ENCODE measurements at places on chromosomes 2 and 18. TPM values are rescaled to one million over a fixed set of nuclear protein-coding genes. Genes with fewer than 3 reads are reported as not detected.

DLGAP1 gene
- total RNA-seq: 1.7 TPM

CRYGD gene
- total RNA-seq: not detected

REEP1 gene
- total RNA-seq: under 0.01 TPM

SEPTIN10 gene
- total RNA-seq: 84.5 TPM

SH3BP4 gene
- total RNA-seq: 36.4 TPM

WDSUB1 gene
- total RNA-seq: 4.4 TPM

GPR39 gene
- total RNA-seq: 2.3 TPM

PAX3 gene
- not detected for total RNA-seq

FRZB gene
- under 0.01 TPM for total RNA-seq

OR6B2 gene
- total RNA-seq: not detected

USP37 gene
- 13.4 TPM for total RNA-seq

SETBP1 gene
- total RNA-seq: 1.3 TPM

ABCB11 gene
- total RNA-seq: not detected

LYPD6B gene
- total RNA-seq: 0.56 TPM

SIX3 gene
- not detected for total RNA-seq

C2orf72 gene
- 0.38 TPM for total RNA-seq

ZBTB7C gene
- total RNA-seq: not detected

CXCR1 gene
- total RNA-seq: not detected

ARPC2 gene
- 299 TPM for total RNA-seq

GPR55 gene
- not detected for total RNA-seq

RNU2-63P gene
- total RNA-seq: not detected

TRIB2 gene
- total RNA-seq: 89.7 TPM

PRSS56 gene
- not detected for total RNA-seq

TTC31 gene
- 14.6 TPM for total RNA-seq

CROCC2 gene
- not detected for total RNA-seq

NT5C1B gene
- not detected for total RNA-seq

SGPP2 gene
- under 0.01 TPM for total RNA-seq

MEP1B gene
- not detected for total RNA-seq

SLC4A5 gene
- under 0.01 TPM for total RNA-seq

RGPD3 gene
- total RNA-seq: 0.85 TPM

STPG4 gene
- under 0.01 TPM for total RNA-seq

RIT2 gene
- total RNA-seq: not detected

KRTCAP3 gene
- total RNA-seq: not detected

EIF2B4 gene
- total RNA-seq: 50.4 TPM

TRPM8 gene
- total RNA-seq: under 0.01 TPM

STRN gene
- total RNA-seq: 14.4 TPM

UGT1A10 gene
- total RNA-seq: not detected

RIOK3 gene
- 83.7 TPM for total RNA-seq

GAD1 gene
- total RNA-seq: under 0.01 TPM

SCTR gene
- total RNA-seq: not detected

UGT1A8 gene
- total RNA-seq: not detected

ACOXL gene
- not detected for total RNA-seq

C18orf32 gene
- 13.4 TPM for total RNA-seq

ERICH2 gene
- not detected for total RNA-seq

RBBP8 gene
- 48.9 TPM for total RNA-seq

GDF7 gene
- 0.28 TPM for total RNA-seq

PPP1R1C gene
- total RNA-seq: 0.77 TPM

CCDC150 gene
- 3.9 TPM for total RNA-seq

CD226 gene
- under 0.01 TPM for total RNA-seq

NABP1 gene
- 79.5 TPM for total RNA-seq

SALL3 gene
- total RNA-seq: under 0.01 TPM

CFAP221 gene
- under 0.01 TPM for total RNA-seq

SPDYA gene
- 0.58 TPM for total RNA-seq

VIT gene
- total RNA-seq: 0.85 TPM

SRBD1 gene
- total RNA-seq: 20.1 TPM

LTBP1 gene
- total RNA-seq: 214 TPM

PRPF40A gene
- 115 TPM for total RNA-seq
